ENCODE measurements at places on chromosomes 11 and 22.

DNA sequence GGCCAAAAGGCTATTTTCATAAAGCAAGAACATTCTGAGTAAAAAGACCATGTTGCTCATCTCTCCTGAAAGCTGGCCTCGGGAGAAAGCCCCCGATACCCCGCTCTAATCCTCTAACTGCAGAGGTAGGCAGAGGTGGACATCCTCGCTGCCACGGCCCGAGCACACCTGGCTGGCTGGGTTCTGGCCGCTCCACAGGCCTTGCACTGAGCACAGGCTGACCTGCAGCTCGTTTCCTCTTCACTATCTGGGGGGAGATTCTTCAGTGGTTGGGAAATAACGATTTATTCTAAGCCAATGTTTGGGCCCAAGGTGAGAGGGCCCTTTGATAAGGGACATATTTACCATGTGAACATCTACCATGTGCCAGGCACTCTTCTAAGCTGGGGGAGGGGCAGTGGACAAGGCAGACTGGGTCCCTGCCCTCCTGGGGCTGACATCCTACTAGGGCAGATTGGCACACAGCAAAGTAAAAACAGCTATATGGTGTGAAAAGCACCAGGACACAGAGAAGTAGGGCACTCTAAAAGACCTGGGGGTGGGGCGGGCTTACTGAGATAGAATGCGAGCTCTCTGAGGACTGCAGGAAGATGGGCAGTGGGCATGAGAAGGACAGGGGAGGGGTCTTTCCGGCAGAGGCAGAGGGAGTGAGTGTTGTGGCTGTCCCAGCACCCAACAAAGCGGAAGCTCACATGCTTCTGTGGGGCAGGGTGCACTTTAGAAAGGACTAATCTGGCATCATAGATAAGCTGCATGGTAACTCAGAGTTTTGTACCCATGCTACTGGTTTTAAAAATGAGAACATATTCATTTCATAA lies 65.5 kb upstream of the ARFGAP3 start:
- DNase-seq, result no peak

DNA sequence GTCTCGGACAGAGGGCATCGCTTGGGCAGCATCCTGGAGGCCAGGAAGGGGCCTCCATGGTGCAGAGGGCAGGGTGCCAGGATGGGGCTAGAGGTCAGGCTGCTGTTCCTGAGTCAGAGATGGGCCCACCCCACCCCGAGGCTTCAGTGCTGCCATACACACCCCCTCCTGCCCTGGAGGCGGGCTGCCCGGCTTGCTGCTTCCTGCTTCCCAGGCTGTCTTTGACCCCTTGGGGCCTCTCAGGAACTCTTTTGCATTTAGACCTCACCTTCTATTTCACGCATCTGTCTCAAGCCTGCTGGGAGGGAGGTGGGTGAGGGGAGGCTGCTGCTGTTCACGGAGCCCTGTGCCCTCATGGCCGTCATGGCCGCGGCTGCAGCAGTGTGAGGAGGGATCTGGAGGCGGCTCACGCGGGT lies 6.6 kb upstream of the GRAMD4 start:
- no peak for DNase-seq

- no peak for DNase-seq
Observed at GRCh38 chr11:1293619-1294015, 15.8 kb downstream of the TOLLIP start.

- DNase-seq, result no peak
Observed at GRCh38 chr11:44593251-44593650, 27.8 kb downstream of the CD82 start.

DNA sequence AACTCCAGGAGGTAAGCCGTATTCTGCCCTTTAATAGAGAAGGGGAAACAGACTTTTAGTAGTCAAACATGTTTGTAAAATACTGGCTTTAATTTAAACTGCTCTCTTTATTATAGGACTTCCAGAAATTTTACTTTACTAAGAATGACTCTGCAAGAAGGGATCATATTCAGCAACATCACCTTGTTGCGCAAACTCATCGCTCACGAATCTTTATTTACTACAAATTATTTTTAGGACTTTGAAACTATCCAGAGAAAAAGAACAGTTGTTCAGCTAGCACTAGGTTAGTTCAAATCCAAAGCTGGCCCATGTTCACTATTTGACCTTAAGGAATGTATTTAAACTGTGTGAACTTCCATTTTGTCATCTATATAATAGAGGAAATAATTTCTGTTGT lies 498.3 kb upstream of the TENM4 start:
- DNase-seq, result no peak

- no peak for DNase-seq
Observed at GRCh38 chr11:104588446-104588845, 309.8 kb downstream of the CASP12 start.

- peak; percentile 78 for DNase-seq
Observed at GRCh38 chr11:62145261-62145871, 21.6 kb downstream of the INCENP start.

GRCh38 chr11:106409222-106409621 lies 331.8 kb downstream of the AASDHPPT start:
- no peak for DNase-seq

DNA sequence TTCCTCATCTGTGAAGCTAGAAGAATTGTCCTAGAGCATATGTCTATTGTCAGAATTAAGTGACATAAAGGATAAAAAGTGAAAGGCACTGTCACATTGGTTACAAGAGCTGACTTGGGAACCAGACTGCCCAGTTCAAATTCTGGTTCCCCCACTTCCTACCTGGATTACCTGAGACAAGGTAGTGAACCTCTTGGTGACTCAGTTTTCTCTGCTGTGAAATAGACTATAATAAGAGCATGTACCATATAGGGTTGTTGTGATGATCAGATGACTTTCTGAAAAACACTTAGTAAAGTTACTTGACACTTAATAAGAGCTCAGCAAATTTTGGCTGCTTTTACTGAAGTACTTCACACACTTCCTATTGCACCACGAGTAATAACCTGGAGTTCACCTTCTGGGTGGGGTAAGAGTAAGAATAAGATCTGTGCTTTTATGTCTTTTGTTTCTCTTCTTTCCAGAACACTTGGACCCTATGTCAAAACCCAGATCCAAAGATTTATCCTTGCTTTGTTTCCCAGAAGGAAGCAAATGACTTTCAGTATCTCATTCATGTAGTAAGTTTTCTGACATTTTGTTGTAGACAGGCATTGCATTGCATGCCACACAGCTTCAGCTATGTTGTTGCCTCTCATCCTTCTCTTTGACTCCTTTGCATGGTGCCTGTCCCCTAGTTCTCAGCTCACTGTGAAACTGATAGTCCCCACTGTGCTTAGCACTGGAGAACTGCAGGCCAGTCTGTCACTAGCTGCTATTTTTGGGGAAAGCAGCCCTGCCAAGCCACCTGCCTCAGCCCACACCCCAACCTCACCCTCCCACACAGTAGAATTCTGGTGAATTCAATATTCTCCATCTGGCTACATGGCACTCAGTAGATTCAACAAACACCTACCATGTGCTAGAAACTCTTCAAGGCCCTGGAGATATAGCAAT lies 121.8 kb upstream of the POU2AF2 start:
- DNase-seq, result no peak

GRCh38 chr11:44269369-44270351 lies 40.3 kb downstream of the ALX4 start:
- DNase-seq, result no peak

GRCh38 chr11:39968071-39968470 lies 1491.4 kb downstream of the LRRC4C start:
- DNase-seq, result no peak

DNA sequence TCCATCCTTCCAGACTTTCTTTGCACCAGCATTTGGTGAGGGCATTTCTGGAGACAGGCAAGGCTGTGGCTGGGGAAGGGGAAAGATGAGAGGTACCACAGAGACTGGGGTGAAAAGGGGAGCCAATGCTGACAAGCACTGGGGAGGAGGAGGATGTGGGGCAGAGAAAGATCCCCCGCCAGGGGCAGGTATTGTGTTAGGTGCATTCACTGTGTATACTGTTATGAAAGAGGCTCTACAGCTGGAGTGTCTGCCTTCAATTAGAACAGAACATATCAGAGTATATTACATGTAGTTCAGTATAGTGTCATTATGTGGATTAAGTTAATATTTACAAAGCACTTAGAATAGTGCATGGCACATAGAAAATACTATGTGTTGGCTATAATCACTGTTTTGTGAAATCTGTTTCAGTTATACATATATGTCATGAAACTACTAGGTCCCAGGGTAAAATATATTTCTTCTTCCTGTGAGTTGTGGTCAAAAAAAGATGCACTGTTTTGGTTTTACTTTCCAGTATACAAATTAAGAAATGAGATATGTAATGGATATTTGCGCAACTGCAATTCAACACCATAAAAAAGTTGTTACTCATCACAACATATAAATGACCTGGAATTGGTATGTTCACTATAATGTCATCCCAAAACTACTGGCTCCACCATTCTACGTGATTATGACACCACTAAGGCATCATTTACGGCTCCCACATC lies 8.4 kb downstream of the MSANTD2 start:
- DNase-seq, result no peak

DNA sequence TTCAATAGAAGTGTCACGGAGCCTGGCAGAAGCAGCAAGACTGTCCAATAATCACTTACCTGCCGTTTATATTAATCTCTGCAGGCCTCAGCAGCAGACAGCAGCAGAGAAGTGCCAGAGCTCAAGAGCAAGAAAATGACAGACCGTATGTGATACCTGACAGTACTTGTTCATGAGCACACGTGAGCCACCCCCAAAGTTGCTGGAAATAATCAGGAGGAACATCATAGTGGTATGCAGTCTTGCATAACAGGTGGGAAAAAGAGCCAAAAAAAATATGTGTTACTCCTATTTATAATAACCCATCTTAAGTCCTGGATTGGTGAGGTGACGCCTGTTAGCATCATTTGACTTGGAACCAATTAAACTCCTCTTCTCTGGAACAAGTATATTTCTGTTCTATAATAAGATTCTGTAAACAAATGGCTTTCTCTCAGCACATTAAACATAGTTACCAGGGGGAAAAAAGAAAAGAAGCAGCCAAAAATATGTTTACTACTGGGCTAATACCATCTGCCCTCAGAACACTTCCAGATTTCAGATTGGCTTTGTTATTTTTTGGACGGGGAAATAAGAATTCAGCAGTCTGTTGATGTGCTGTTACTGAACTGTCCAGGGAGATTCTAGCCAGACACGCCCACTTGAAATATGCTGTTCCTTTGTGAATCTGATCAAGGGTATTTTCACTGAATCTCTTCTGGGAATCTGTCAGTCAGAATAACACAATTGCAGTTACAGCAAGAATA lies 7.9 kb upstream of the SLN start:
- no peak for DNase-seq

DNA sequence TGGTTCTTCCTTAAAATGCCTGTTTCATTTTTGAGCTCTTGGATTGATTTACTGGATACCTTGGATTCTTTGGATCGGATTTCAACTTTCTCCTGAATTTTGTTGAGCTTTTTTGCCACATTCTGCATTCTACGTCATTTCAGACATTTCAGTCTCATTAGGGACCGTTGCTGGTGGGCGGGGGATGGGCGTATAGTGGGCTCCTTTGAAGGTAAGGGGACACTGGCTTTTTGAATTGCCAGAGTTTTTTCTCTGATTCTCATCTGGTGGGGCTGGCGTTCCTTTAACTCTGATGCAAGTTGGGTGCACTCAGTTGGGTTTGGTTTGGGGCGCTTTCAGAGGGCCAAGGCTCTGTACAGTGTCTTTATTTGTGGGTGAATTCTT lies 216.5 kb downstream of the DYNC2H1 start:
- DNase-seq, result no peak

DNA sequence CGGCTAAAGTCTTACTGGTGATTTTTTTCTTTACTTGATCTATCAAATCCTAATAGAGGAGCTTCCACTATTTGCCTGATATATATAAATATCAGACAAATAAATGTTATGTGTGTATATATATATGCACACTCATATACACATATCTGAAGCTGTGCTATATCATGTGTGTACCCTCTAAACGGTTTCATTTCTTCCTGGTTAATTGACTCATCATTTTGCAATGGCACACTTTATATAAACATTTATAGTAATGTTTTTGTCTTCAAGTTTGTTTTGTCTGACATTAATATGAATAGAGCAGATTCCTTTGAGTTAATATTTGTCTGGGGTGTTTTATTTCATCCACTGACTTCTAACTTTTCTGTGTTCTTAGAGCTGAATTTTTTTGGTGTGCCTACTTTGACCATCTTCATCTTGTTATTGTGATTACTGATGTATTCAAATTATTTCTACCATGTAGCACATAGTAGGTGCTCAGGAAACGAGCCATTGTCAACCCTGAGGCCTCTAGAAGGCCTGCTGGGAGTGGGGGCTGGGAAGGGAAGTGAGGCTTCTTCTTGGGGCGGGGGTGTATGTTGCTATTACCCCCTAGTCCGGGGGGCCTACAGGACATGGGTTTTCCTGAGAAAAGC lies 82.6 kb downstream of the LRRC32 start:
- DNase-seq, result no peak

DNA sequence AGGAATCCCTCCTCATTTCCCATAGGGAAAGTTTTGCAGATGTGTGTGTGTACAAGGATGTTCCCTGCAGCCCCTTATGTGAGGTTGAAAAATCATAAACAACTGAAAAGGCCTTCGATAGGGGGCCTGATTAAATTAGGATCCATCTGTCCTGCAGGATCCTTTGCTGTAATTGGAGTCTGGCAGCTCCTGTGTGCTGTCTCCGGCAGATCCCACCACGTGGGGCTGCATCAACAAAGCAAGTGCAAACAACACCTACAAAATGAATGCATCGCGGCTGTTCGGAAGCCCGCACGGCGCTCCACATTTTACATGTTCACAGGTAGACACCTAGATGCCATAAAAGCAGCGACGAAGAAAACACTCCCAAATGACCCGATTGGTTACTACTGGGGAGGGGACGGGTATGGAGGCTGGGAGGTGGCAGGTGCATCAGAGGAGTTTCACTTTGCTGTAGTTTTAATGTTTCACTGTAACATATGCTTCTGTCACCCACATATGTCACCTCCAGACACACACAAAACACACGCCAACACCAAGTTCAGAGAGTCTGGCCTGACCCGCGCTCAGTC lies 52.2 kb downstream of the NFAM1 start:
- DNase-seq, result no peak

- no peak for DNase-seq
Observed at GRCh38 chr22:38129021-38129420, 18.5 kb upstream of the BAIAP2L2 start.

DNA sequence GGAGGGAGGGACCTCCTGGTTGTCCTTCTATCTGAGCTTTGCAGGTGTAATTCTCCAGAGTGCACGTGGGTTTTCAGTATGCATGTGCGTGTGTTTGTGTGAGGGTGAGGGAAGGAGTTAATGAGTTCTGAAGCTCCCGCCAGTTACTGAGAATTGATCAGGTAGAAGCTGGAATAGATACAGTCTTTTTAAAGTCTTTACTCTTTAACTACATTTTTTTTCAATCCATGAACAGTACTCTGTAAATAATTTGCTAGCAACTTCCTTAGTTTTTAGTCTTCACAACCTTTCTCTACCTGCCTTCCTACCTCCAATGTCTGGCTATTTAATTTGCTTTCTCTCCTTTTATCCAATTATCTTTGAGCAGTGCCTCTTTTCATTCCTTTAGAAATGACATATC lies 25.5 kb downstream of the ARHGAP42 start:
- no peak for DNase-seq

- DNase-seq, result no peak
Observed at GRCh38 chr22:21022955-21023614, 8.1 kb downstream of the P2RX6 start.

All from osteocyte (in vitro differentiated cells).